ENCODE measurements at places on chromosomes 6 and 20. TPM values are rescaled to one million over a fixed set of nuclear protein-coding genes. Genes with fewer than 3 reads are reported as not detected.

DNA sequence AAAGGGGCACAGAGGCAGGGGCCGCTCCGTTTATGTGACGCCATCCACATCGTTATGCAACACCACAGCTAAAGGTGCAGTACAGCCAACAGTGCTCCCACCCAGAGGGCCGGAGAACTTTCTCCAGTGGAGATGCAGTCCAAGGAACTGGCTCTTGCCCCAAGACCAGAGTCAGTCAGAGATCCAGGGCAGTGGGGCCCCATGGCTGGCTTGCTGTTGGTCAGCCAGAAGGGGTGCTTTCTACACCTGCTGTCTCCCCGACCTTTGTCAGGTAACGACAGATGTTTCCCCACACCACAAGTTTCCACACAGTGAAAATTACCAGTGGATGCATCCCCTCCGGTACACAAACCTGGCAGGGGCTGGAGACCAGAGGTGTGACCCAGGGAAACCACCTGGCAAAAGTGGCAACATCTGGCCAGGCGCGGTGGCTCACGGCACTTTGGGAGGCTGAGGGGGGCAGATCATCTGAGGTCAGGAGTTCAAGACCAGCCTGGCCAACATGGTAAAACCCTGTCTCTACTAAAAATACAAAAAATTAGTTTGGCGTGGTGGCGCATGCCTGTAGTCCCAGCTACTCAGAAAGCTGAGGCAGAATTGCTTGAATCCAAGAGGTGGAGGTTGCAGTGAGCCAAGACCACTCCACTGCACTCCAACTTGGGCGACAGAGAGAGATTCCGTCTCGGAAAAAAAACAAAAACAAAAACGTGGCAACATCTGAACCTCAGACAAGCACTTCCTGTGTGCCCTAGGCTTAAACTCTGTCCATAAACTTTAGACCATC is 34.9 kb downstream of the UBE2V1 start:
- DNase-seq, result peak; percentile 59

- no peak for DNase-seq
These were observed 2.6 kb downstream of the TOMM6 start for GRCh38 chr6:41790045-41790444.

DNA sequence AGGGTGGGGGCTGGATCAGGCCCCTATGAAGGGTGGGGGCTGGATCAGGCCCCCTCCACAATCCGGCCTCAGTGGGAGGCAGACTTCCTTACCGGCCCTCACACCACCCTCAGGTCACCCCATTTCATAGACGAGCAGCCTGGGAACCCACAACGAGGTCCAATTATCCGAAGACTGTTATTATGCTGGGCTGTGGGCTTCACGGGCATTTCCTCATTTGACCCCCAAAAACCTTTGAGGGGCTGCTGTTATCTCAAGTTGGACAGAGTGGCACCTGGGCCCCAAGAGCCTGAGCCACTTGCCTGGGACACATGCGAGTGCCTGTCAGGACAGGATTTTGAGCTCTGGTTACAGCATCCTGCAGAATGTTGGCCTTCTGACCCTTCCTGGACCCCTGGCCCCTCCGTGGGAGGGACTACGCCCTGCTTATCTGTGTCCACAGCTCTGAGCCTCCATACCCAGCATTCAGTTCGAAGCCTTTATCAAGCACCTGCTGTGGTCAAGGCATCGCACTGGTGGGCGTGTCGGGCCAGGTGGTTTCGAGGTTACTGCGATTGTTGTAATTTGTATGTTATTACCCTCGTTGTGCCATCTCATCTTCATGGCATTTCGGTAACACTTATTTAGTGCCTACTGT is 34.5 kb upstream of the PCMTD2 start:
- DNase-seq, result no peak

DNA sequence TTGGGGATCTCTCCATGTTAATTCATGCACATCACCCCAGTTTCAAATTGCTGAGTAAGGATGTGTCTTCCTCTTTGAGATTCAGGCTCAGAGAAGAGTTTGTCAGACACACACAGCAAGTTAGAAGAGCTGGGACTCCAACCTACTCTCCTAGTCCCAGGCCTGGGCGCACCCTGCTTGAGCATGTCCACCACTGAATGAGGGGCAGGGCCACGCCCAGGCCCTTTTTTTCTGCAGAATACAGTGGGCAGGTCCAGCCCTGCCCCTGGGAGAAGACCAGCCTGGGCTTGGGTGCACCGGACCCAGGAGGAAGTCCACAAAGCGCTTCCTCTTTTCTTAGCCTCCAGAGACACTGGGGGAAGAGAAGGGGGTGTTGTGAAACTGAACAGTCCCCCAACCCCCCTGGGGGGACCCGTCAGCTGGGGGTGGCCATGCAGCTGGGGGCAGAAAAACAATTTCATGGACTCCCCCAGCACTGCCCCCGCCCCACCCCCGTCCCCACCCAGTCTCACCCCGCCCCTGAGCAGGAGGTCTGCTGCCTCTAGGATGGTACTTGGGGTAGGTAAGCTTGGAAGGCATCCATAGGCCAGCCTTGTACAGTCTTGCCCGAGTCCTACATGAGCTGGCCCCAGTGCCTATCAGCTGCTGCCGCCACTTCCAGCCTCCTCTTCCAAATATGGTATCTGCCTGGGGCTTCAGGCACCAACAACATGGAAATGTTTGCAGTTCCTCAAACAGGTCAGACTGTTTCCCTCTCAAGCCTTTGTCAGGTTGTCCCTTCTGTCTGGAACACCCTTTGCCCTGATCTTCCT is 11.7 kb upstream of the HCK start:
- peak; percentile 26 for DNase-seq

SIRT5 gene
- 8.5 TPM for total RNA-seq

- DNase-seq, result no peak
These were observed 112.4 kb downstream of the HDGFL1 start for GRCh38 chr6:22681761-22682160.

- DNase-seq, result no peak
These were observed 173.0 kb upstream of the SCGN start for GRCh38 chr6:25478973-25479372.

GRCh38 chr6:31687321-31687720 is 6.5 kb upstream of the LY6G5C start:
- no peak for DNase-seq

SCGN gene
- total RNA-seq, result not detected

POU3F2 gene
- not detected for total RNA-seq

- DNase-seq, result no peak
These were observed 30.7 kb downstream of the PARD6B start for GRCh38 chr20:50762045-50762422.

- DNase-seq, result no peak
These were observed 493.9 kb upstream of the MARCKS start for GRCh38 chr6:113363048-113363798.

Data from osteoblast (primary cell).